ENCODE measurements at places on chromosomes 16 and 17. TPM values are rescaled to one million over a fixed set of nuclear protein-coding genes. Genes with fewer than 3 reads are reported as not detected.

The NAA60 gene
- 36.5 TPM for polyA plus RNA-seq

The MAF gene
- polyA plus RNA-seq, result not detected

The CUEDC1 gene
- polyA plus RNA-seq, result not detected

The CRISPLD2 gene
- not detected for polyA plus RNA-seq

The PIK3R6 gene
- 7.7 TPM for polyA plus RNA-seq

The KRT40 gene
- not detected for polyA plus RNA-seq

The CHP2 gene
- not detected for polyA plus RNA-seq

The GLTPD2 gene
- polyA plus RNA-seq, result not detected

The CDR2L gene
- polyA plus RNA-seq, result not detected

The EVPLL gene
- not detected for polyA plus RNA-seq

The ENPP7 gene
- polyA plus RNA-seq, result 0.89 TPM

The WNT9B gene
- polyA plus RNA-seq, result not detected

The KCNJ18 gene
- not detected for polyA plus RNA-seq

The AATK gene
- polyA plus RNA-seq, result 0.29 TPM

The SOX8 gene
- polyA plus RNA-seq, result 0.48 TPM

The MT1M gene
- not detected for polyA plus RNA-seq

The HS3ST4 gene
- not detected for polyA plus RNA-seq
